ENCODE measurements at places on chromosomes 2 and 18.

- no peak for DNase-seq
Measured at GRCh38 chr2:22079583-22079982, 955.8 kb downstream of the TDRD15 start.

GRCh38 chr18:77167251-77167650, 34.7 kb upstream of the MBP start:
- DNase-seq = no peak

DNA sequence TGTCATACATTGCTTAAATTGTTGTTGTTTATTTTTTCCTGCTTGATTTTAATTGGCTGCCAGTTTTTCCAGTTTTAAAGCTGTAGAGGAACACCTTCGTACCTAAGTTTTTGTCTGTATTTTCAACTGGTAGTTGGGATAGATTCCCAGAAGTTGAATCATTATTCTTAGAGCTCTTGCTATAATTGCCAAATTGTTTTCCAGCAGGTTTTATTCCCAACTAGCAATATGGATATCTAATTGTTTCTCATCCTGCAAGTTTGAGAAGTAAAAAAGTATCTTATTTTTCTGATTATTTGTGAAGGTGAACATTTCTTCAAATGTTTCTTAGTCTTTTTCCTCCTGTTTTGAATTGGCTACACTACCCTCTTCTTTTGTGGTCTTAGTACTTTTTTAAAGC, 6.7 kb downstream of the SMARCAL1 start:
- no peak for DNase-seq

GRCh38 chr18:36702401-36703013, 126.3 kb downstream of the TPGS2 start:
- DNase-seq = no peak

DNA sequence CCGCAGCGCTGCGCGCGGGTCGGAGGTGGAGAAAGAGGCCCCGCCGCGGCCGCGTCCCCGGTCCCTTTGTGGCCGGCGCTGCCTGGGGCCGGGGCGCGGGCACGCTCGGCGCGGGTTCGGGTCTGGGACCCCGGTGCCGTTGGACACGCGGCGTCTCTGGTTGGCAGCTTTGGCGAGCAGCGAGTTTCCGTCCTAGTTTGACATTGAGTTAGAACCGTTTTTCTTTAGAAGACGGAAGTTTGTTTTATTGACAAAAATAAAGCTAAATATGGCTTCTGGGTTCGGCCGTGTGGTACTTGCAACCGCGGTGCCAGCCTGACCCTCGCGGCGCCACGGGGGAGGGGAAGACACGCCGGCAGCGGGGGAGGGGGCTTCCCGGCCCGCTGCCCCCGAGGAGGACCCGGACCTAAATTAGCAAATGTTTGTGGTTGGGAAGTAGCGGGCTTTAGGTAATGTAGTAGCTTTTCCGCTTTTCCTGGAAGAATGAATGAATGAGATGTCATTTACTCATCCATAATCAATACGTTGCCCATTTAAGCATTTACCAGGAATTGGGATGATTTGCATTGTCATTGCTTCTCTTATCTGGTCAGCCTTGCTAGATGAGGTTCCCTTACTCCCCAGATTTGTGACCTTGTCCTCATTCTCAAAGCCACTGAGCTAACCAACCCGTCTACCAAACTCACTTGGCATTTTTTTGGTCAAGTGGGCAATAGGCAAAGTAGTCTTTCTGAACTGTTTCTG, 530 bp downstream of the GALNT1 start:
- DNase-seq = peak; percentile 56

DNA sequence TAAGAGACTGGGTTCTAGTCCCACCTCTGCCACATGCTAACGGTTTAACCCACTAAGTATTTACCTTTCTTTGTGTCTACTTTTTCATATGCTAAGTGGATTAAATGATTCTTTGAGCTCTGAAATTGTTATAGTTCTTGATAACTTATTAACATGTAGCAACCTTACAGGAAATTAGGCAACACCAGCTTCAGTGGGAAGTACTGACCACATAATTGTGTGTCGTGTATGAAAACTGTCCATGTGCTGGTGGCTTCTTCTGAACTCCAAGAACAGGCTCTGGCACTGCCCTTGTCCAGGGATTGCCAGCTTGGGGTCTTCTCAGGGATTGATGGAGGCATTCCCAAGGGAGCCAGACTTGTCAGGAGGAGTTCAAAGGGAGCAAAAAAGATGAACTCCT, 427.7 kb downstream of the TGIF1 start:
- DNase-seq = no peak

- DNase-seq = no peak
Measured at GRCh38 chr2:78870343-78870967, 155.0 kb upstream of the REG3G start.

DNA sequence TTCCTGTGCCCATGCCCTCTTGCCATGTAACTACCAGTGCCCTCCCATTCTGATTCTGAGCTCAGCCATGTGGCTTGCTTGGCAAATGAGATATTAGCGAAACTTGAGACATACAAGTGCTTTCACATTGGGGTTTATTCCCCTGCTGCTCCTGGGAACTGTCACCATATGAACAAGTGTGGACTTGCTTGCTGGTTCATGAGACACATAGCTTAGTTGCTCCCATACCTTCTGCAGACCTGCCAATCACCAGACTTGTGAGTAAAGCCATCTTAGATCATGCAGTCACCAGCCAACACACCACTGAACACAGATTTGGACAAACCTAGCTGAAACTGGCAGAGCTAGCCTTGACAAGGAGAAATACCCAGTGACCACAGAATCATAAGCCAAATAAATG, 155.1 kb downstream of the SS18 start:
- no peak for DNase-seq

DNA sequence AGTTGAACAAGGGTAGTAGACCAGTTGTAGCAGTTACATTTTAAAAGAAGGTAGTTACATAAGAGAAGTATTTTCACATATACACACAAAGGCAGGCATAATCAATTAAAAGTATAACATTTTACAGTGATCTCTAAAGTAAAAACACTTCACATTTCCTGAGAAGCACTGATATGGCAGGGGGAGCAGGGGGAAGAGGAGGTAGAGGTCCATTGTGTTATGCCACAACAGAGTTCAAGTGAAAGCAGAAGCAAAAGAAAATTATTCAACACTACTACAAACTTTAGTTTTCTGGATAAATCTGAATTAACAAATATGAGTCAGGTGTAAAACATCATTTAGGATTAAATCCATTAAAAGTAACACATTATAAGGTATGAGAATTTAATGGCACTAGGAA, 38.4 kb downstream of the ROCK1 start:
- no peak for DNase-seq

DNA sequence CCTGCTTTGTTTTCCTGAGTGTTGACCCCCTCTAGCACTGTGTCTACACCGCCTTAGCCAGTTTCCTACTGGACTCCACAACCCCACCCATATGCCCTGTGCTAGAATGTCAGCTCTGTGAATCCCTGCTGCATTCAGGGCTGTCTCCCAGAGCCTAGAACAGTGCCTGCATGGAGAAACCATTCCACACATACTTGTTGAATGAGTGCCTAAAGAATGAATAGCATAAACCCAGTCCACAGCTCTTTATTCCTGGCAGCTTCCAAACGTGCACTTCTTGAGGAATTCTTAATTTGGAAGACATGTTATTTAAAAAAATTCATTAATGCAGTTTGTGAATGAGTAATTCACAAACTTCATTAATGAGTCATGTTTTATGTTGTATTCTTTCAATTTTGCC, 6.5 kb upstream of the NAPG start:
- DNase-seq = no peak

- no peak for DNase-seq
Measured at GRCh38 chr2:10709290-10709939, 12.0 kb upstream of the ATP6V1C2 start.

GRCh38 chr2:174826051-174826450, 61.8 kb upstream of the CHRNA1 start:
- no peak for DNase-seq

DNA sequence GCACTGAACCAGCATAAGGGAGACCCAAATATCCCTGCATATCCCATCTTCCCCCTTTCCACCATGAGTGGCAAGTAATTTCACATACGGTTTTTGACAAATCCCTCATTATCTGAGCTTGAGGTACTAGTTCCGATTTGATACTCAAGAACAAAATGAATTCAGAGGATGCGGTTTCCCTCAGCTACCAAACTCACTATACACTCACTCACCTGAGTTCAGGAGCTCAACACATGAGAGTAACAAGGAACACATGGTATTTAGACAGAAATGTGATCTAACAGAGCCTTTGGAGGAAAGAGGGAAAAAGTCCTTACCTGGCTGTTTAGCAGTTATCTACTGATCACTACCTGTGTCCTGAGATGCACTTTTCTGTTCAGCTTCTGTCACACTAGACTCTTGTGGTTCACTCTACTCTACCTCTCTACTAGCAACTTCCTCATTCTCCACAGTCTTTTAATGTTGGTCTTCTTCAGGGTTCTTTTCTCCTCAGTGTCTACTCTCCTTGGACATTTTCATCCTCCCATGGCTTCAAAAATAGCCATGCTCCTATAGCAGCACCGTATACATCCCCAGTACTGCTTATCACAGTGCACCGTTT, 25.1 kb downstream of the ASXL2 start:
- DNase-seq = no peak

DNA sequence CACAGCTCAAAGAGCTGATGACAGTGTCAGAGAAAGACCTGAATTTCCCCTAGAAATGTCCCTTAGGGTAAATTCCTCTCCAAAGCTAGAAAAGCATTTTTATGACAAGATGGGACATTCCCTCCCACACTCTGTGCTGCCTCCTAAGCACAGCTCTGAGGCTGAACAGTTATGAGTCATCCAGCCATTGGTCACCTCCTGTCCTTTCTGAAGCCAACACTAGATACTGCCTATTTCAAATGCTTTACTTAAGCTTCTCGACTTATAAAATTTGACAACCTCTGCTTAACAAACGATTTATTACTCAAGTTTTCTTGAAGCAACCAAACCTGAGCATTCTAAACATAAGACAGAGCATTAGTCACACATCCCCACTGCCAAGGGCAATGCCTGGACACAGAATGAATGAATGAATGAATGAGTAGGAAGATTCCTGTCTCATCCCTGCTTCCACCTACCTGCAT, 35.4 kb downstream of the B4GALT6 start:
- no peak for DNase-seq

GRCh38 chr2:109346601-109347228, 217.7 kb downstream of the SH3RF3 start:
- no peak for DNase-seq

GRCh38 chr18:44586782-44587524, 93.7 kb upstream of the SETBP1 start:
- DNase-seq = no peak

- no peak for DNase-seq
Measured at GRCh38 chr2:153222231-153223165, 256.1 kb downstream of the RPRM start.

DNA sequence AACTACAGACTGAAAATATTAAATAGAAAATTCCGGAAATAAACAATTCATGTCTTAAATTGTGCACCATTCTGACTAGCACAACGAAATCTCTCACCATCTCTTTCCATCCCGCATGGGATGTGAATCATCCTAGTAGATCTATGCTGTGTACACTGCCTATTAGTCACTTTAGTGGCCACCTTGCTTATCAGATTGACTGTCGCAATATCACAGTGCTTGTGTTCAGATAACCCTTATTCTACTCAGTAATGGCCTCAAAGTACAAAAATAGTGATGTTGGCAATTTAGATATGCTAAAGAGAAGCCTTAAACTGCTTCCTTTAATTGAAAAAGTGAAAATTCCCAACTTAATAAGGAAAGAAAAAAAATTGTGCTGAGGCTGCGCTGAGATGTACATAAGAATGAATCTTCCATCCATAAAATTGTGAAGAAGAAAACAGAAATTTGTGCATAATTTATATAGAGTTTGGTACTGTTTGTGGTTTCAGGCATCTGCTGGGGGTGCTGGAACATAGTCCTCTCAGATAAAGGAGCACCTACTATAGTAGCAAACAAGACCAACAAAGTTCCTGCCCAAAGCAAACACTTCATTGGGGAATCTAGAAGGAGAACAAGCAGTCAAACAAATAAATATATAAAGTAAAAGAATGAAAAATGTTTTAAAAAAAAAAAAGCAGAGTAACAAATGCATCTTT, 12.0 kb downstream of the PSMD1 start:
- DNase-seq = no peak

- no peak for DNase-seq
Measured at GRCh38 chr18:48514786-48515185, 24.0 kb upstream of the CTIF start.
